CD4-positive, alpha-beta T cell (primary cell): ENCODE measurements at places on chromosomes 7 and 10.

GRCh38 chr10:28915989-28916588 is 238.8 kb downstream of the BAMBI start:
- no peak for DNase-seq

DNA sequence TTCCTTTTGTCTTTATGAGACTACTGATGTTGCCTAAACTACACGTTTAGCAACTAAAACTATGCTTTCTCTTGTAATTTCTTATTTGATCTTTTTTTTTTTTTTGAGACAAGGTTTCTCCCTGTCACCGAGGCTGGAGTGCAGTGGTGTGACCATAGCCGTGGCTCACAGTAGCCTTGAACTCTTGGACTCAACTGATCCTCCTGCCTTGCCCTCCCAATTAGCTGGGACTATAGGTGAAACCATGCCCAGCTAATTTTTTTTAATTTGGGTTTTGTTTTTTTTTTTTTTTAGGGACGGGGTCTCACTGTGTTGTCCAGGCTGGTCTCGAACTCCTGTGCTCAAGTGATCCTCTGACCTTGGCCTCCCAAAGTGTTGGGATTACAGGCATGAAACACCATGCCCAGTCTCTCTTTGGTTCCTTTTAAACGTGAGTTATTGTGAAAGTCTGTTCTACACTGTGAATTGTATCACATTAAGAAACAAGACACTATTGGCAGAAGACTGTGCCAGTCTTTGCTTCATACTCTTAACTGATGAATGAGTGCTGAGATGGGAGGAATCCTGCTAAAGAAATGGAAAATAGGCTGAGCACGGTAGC is 6.4 kb downstream of the TMEM248 start:
- no peak for DNase-seq

GRCh38 chr10:112314822-112315474 is 31.7 kb downstream of the TECTB start:
- DNase-seq = peak; percentile 56

GRCh38 chr10:43253461-43254198 is 13.2 kb downstream of the RASGEF1A start:
- no peak for DNase-seq

DNA sequence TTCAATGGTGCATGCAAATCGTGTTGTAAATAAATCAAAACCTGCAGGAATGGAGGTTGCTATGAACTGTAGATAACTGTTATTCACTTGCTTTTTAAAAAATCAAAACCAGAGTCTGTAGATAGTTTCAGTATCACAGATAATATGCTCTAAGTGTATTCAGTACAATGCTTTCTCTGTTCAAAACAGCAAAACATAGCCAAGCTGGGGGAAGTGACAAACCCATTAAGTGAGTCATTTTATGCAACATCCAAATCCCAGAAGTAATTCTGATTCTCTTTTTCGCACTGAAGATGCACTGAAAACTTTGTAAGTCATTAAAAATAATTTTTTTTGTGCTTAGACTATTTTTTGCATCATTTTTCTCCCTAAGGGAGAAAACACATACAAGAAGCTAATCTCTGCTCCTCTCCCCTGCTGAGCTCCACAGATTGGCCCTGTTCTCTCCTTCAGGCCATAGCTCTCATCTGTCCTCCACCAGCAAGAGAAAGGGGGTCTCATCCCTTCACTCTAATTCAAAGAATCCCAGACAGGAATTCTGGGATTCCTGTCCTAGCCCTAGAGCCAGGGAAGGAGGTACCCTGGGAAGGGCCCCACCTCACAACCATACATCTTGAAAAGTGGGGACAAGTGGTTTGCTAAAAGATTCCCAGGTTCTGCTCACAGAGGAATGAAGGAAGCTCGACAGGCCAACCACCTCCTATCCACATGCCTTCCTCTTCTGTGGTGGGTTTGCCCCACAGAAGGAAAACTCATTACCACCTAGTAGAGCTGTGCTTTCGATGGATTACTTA is 4.9 kb downstream of the PRTFDC1 start:
- DNase-seq = no peak

DNA sequence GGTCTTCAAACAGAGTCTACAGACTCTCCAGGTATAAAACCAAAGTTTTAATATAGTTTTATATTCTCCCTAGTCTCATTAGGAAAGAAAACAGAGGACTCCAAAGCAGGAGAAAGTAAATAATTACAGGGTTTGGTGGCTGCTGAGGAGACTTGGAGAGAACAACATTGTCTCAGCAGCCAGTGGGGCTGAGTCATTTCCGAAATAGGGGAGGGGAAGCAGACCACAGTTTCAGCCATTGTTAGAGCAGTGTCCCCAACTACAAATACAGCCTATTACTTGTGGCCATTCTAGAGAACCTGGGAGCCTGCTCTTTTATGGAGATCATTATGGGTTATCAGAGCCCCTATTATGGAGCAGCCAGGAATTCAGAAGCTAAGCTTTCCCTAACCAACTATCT is 44.2 kb upstream of the A1CF start:
- no peak for DNase-seq
